Lung (tissue), 17 donors: ENCODE measurements at places on chromosomes 3 and 15. TPM values are rescaled to one million over a fixed set of nuclear protein-coding genes. Genes with fewer than 3 reads are reported as not detected.

Gene GPR149
- not detected for total RNA-seq

Gene WDR93
- total RNA-seq = 3.0 TPM

GRCh38 chr15:88894348-88894818, 961 bp downstream of the HAPLN3 start:
- peak; percentile 64 for DNase-seq

DNA sequence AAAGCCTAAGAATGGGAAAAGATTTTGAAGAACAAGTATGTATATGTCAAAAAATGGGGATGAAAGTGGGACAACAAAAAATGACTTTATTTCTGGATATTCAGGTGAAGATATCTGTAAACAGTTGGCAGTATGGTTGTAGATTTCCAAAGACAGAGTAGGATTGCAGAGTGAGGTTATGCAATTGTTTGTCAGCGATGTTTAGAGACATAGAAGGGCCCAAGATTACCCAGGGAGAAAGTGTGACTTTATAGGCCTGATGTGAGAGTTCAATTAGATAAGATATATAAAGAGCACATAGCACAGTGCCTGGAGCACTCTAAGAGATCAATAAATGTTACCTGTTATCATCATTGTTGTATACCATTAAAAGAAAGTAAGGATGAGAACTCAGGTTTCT, 319.8 kb downstream of the DOCK3 start:
- no peak for DNase-seq

DNA sequence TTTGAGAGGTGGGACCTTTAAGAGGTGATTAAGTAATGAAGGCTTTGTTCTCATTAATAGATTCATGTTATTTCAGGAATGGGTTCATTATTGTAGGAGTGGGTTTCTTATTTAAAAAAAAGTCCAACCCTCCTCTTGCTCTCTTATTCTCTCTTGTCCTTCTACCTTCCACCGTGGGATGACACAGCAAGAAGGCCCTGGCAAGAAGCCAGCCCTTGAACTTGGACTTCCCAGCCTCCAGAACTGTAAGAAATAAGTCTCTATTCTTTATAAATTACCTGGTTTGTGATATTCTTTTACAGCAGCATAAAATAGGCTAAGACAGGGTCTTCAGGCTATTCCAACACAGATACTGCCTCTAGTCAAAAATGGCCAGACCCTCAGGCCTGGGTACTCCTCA, 62.2 kb downstream of the MYLK start:
- no peak for DNase-seq

DNA sequence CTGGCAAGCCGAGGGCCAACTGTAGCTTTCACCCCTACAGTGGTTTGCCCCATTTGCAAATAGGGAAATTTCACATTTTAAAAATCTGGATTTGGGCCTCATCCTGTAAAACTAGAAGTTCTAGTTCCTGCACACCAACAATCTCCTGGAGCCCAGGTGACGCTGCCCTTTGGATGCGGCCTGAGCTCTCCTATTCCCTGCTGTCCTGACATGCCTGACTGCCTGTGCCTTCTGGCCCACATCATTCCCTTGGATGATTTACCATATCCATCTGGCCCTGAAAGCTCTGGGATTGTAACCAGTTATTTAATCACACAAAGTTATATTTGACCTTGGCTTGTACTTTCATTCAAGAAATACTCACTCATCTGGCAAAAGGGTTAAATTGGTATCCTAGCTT, 272.3 kb downstream of the ARRDC4 start:
- no peak for DNase-seq

DNA sequence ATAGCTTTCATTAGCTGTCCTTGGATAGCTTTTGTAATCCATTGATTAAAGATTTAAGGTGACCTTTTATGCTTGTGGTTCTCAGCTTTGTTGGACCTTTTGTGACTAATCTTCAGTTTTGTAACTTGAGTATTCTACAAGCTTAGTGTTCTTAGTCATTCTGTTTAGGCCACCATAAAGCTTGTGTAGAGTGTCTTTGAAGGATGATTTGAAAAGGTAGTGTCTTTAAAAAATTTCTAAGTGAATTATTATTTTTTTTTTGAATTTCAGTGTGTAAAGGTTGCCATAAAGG, 7.5 kb downstream of the MORF4L1 start:
- no peak for DNase-seq

Gene FRMD4B
- 59.4 TPM for total RNA-seq

DNA sequence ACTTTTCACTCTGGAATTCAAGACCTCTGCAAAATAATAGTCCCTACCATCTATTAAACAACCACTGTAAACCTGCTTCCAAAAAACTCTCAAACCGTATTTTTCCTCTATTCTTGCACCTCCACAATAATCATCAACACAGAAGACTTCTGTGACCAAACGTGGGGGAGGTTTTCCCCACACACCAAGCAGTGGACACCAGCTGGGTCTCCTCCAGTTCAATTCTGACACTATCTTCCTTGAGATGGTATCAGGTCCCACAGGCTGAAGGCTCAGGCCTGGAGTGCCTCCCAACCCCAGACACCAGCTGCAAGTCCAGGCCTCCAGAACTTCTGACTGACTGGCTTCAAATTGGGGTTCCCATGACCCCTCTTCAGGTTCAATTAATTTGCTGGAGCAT, 89.6 kb upstream of the RAP2B start:
- DNase-seq = no peak

DNA sequence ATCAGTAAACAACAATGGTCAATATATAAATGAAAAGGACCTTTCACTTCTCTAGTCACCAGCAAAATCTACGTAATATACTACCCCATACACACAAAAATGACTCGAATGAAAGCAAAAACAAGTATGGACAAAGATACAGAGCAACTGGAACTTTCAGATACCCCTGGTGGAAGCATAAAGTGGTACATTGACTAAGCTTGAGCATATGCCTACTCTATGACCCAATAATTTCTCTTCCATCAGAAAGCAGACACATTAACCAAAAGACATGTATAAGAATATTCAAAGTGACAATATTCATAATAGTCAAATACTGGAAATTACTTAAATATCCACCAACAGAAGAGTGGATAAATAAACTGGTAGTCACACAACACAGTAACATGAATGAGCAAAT, 86.0 kb downstream of the EFL1 start:
- DNase-seq = no peak

Gene DOCK3
- 0.25 TPM for total RNA-seq

DNA sequence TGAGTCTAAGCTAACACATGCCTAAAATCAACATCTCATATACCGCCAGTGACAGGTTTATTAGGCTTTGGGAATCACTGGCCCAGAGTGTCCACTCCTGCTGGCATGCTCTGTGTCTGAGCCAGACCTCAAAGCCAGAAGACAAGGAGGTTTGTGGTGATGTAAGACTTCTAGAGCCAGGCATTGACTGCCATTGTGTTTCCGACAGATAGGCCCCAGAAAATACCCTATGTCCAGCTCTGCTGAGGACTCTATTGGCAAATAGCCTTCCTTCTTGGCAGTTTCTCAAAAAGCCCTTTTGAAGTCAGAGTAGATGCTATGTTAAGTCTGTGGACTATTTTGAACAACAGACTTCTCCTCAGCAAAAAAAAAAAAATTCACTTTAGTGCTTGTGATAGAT, 181.9 kb upstream of the UBE2E1 start:
- peak; percentile 77 for DNase-seq

DNA sequence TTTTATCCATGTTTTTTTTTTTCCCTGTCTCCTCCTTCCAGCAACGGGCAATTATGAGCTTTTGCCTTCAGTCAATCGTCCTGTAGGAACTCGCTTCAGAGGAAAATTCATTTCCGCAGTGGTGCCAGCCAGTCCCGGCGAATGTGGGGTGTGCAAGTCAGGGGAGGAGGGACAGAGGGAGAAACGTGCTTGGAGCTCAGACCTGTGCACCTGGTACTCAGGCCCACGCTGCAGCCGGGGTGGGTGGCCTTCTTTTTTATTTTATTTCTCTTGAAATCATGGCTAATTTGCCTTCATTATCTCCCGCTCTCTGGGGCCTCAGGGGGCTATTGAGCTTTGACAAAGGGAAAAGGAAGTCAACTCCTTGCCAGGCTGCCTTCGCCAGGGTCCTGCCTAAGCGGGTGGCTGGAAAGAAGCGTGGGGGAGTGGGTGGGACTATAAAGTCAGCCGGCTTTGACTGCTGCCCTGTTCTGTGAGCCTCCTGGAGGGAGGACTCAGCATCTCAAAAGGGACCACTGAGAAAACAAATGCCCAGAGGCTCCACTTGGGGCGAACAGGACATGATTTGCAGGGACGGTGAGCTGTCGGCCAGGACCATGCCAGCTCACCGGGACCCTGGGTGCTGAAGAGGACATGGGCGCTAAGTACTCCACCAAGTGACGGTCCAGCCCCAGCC, 5.5 kb downstream of the GRIP2 start:
- no peak for DNase-seq

Gene IMPG2
- total RNA-seq = 0.15 TPM

Gene MYRIP
- total RNA-seq = 0.71 TPM

DNA sequence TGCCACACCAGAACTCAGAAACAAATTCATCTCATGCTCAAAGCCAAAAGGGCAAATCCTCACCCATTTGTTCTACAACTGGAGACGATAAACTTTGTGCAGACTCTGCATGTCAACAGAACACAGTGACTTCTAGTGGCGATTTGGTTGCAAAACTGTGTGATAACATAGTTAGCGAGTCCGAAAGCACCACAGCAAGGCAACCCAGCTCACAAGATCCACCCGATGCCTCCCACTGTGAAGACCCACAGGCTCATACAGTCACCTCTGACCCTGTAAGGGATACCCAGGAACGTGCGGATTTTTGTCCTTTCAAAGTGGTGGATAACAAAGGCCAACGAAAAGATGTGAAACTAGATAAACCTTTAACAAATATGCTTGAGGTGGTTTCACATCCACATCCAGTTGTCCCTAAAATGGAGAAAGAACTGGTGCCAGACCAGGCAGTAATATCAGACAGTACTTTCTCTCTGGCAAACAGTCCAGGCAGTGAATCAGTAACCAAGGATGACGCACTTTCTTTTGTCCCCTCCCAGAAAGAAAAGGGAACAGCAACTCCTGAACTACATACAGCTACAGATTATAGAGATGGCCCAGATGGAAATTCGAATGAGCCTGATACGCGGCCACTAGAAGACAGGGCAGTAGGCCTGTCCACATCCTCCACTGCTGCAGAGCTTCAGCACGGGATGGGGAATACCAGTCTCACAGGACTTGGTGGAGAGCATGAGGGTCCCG, 199.7 kb downstream of the AKAP13 start:
- no peak for DNase-seq

Gene CGNL1
- total RNA-seq = 42.5 TPM

Gene LHFPL4
- 0.14 TPM for total RNA-seq

DNA sequence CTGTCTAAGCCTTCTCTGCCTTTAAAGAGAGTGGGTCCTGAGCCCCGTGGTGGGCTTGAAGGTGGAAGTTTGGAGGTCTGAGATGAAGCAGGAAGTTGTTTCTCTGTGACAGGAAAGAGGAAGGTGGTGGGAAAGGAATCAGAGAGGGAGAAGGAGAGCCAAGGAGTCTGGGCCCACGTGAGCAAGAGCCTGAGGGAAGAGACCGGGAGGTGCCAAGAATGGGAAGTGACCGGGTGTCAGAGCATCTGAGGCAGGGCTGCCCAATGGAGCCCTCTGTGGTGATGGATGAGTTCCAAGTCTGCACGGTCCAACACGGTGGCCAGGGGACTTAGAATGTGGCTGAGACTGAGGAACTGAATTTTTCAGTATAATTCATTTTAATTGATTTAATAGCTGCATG, 24.6 kb downstream of the ALDH1L1 start:
- DNase-seq = no peak

Gene PLSCR2
- not detected for total RNA-seq

DNA sequence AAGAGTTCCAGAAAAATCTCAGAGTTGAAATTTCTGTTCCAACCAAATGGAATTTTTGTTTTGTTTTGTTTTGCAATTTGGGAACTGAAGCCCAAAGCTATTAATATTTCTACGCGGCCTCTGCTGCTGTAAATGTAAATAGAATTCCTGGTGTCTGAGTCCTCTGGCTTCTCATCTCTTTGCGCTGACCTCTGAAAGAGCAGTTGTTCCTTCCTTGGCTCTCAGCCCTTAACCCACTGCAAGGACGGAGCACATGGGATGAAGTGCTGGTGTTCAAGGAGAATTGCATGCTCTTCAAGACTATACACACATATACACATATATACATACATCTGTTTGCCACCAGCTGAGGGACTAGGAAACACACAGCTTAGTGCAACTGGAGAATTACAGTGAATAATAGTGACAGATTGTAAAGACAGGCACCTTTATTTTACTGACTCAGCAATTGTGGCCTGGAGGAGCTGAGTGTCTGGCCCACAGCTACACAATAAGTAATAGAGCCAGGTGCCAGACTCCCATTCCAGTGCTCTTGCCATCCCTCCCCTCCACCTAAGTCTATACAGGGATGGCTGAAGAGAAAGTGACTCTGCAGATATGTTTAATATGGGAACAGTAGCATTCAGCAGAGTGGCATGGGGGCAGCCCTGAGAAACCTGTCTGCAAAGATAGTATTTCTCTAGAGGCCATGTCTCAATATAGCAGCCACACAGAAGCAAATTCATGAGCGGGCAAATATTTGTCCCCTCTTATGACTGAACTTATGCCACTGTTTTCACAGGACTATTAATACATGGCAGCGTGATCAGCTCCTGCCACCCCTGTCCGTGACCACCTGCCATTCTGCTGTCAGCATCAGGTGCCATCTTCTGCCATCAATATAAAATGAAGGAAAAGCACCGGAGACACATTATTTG, 42.3 kb downstream of the NEK10 start:
- DNase-seq = peak; percentile 90
